ENCODE measurements at places on chromosomes 13 and 19.

- no peak for DNase-seq
Measured at GRCh38 chr13:32048816-32049215, 17.2 kb downstream of the FRY start.

- peak; percentile 61 for DNase-seq
Measured at GRCh38 chr13:112711528-112712265, 21.9 kb downstream of the ATP11A start.

GRCh38 chr19:46859637-46860124 is 1.1 kb upstream of the ARHGAP35 start:
- DNase-seq, result no peak

DNA sequence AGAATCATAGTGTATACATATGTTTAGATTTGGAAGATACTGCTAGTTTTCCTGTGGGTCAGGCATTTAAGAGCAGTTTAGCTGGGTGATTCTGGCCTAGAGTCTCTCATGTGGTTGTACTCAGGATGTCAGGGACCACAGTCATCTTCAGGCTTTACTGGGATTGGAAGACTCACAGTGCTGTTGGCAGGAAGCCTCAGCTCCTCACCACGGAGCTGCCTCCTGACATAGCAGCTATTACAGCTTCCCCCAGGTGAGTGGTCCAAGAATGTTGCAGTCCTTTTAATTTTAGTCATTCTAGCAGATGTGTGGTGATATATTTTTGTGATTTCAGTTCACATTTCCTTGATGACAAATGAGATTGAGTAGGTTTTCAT is 16.9 kb upstream of the GPR18 start:
- DNase-seq, result peak; percentile 72

DNA sequence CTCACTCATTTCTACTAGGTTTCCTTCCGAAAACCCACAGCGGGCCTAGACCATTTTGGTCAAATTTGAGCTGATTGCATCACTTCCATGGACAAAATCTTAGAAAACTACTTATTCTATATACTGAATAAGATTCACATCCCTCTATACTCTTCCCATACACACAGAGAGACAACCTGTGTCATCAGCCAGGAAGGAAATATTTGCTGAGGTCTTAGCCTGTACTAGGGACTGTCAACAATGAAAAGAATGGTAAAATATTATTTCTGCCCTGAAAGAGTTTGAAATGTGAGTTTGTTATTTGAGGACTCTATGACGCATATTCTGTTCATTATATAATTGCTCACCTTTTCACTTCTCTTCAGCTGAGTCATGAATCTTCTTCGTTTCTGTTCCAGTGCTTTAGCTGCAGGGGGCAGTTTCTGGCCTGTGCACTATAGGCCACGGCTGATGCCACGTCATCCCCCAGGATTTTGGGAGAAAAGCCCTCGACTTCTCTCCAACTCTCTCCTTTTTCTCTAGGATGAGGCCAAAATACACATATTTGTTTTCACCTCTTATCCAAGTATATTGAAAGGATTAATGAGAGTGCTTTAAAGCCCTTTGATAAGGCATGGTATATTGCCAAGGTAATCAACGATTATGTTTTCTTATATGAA is 47.7 kb downstream of the GSX1 start:
- no peak for DNase-seq

- DNase-seq, result peak; percentile 76
Measured at GRCh38 chr19:53158119-53158656, 665 bp downstream of the ZNF347 start.

DNA sequence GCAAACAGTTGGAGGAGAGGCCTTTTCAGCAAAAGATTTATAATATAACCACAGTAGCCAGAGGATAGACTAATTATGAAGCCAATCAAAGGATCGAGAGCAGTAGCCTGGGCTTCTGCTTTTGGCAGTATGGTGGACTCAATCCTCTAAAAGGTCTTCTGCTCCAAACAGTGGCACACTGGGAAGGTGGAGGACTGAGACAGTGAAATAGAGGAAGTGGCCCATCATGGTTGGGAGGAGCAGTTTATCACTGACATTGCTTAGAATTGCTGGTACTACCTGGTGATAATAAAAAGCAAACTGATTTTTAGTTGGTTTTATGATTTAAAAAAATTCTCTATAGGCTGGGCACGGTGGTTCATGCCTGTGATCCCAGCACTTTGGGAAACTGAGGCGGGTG is 20.9 kb upstream of the PLAUR start:
- no peak for DNase-seq

DNA sequence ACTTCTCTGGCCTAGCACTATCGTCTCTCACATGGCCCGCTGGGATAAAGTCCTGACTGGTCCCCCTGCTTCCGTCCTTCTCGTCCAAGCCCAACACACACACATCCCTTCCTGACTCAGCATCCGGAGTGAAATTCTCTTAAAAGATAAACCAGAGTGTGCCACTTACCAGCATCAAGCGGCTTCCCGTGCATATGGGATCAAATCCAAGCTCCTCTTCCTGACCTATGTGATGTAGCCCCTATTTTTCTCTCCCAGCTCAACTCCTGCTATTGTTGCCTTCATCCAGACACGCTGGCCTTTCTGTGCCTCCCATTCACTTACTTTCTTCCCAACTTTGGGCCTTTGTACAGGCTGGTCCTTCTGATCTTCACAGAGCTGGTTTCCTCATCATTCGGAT is 530.4 kb downstream of the DIAPH3 start:
- no peak for DNase-seq

GRCh38 chr19:33771384-33772101 is 25.1 kb upstream of the KCTD15 start:
- peak; percentile 89 for DNase-seq

DNA sequence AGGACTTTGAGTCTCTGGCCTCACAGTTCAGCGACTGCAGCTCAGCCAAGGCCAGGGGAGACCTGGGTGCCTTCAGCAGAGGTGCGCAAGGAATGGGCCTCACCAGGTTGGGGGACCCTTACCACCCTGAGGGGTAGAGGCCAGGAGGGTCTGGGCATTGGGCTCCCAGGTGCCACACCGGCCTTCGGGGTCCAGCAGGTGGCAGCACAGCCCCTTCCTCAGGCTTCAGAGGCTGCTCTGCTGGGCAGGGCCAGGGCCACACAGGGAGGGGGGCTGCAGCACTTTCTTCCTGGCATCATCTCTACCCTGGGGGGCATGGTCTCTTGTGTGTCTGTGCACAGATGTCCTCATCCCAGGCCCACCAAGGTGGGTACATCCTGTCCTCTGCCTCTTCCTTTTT is 12.9 kb downstream of the PIN1 start:
- DNase-seq, result peak; percentile 76

DNA sequence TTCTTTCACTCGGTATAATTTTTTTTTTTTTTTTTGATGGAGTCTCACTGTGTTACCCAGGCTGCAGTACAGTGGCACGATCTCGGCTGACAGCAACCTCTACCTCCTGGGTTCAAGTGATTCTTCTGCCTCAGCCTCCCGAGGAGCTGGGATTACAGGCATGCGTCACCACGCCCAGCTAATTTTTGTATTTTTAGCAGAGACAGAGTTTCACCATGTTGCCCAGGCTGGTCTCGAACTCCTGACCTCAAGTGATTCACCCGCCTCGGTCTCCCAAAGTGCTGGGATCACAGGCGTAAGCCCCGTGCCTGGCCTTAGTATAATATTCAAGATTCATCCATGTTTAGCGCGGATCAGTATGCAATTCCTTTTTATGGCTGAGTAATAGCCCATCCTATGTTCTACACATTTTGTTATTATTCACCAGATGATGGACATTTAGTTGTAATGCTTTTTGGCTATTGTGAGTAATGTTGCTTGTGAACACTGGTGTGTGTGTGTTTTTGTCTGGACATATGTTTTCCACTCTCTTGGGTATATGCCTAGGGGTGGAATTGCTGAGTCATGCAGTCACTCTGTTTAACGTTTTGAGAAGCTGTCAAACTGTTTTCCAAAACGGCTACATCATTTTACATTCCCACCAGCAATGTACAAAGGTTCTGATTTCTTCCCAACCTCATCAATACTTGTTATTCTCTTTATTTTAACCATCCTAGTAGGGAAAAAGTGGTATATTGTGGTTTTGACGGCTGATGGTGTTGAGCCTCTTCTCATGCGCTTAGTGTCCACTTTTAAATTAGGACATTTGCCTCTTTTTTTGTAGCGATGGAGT is 22.9 kb downstream of the PLEKHF1 start:
- DNase-seq, result no peak

- DNase-seq, result no peak
Measured at GRCh38 chr19:13262450-13262849, 112.2 kb downstream of the IER2 start.

- DNase-seq, result no peak
Measured at GRCh38 chr13:114025405-114025713, 51.5 kb upstream of the C13orf46 start.

GRCh38 chr13:104553186-104553585 is 1487.0 kb upstream of the SLC10A2 start:
- DNase-seq, result no peak

- no peak for DNase-seq
Measured at GRCh38 chr13:86313421-86313820, 514.2 kb upstream of the SLITRK6 start.

GRCh38 chr19:36009220-36009619 is 607 bp upstream of the SYNE4 start:
- peak; percentile 83 for DNase-seq

GRCh38 chr19:41939861-41940730 is 11.8 kb upstream of the ERFL start:
- DNase-seq, result peak; percentile 82

GRCh38 chr19:31408460-31409124 is 59.4 kb upstream of the TSHZ3 start:
- no peak for DNase-seq

DNA sequence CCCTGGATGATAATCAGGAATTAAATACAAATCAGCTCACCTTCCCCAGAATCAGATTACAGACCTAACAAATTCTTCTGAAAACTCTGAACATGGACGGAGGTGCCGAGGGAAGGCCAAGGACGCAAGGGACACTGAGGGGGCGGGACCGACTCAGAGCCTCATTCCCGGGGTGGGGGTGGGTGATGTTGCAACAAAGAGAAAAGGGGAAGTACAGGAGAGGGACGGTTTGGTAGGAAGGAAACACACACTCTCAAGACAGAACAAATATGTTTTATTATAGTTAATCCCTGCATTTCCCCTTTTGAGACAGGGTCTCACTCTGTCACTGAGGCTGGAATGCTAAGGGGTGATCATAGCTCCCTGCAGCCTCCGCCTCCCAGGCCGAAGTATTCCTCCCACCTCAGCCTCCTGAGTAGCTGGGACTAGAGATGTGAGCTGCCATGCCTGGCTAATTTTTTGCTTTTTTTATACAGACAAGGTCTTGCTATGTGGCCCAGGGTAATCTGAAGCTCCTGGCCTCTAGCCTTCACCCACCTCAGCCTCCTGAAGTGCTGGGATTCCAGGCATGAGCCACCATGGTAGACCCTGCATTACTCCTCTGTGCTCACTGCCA is 786 bp upstream of the LILRA2 start:
- DNase-seq, result no peak

DNA sequence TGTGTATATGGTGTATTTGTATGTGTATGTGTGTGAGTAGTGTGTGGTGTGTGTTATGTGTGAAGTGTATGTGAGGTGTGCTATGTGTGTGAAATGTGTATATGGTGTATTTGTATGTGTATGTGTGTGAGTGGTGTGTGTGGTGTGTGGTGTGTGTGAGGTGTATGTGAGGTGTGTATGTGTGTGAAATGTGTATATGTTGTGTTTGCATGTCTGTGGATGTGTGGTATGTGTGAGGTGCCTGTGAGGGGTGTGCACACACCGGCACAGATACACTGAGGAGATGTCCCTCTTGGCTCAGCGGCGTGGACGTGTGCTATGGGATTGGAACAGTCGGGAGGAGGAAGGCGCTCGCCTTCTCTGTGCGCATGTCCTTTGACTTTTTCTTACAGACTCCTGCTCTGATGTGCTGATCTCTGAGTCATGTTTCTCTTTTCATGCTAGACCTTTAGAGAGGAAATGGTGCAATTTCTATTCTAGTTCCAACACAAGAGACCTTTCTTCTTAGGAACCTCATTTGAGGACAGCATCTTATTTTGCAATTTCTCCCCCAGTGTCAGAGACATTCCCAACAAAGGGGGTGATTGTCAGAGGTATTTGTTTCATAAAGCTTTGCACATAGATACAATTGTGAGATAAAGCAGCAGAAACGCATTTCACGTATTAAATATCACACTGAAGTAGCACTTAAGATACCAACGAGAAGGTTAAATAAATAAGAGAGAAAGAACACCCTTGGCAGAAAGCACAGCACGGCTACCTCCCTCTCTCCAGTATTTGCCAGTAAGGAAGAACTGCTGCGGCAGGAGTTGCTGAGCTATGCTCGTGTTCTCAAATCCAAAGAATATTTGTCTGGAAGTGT is 11.3 kb upstream of the TNFRSF19 start:
- no peak for DNase-seq

DNA sequence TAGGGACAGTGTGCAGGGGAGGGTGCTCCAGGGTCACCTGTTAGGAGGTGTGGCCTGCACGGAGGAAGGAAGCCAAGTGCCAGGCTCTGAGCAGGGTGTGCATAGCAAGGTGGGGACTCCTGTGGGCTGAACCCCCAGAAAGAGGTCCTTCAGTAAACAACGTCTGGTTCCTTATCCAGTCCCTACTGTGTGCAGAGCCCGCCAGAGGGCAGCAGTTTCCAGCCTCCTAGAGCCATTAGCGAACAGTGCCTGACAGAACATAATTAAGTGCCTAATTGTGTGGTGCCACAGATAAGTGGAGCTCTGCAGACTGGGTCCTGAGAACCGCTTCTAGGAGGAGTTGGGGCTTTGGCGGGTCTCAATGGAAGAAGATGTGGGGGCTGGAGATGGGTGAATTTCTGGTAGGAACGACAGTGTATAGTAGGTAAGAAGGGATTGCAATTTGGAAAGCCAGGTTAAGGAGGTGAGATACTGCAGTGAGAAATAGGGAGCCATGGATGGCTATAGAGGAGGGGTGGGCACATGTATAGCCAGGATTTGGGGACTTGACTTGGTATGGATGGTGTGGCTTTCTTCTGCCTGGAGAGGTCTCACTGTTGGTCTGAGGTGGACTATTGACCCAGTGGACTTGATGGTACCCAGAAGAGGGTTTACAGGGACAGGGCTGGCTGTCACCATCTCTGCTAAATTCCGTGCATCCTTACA is 323.1 kb downstream of the ZNF536 start:
- no peak for DNase-seq

DNA sequence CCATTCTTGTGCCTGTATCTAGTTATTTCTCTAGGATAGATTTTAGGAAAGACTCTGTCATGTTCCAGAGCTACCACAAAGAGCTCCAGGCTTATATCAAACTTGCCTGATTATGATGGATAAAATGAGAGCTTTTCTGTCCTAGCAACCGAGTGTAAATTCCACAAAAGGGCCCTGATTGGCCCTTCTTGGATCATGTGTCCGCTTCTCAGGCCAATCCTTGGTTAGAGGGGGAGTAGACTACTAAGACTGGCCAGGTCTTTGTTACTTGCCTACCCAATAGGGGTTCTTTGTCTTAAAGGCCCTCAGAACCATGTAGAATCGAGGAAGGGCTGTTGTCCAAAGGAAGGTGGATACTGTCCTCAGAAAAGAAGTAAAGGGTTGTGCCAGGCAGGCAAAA is 2.4 kb downstream of the DHX34 start:
- no peak for DNase-seq

- DNase-seq, result no peak
Measured at GRCh38 chr13:60756306-60756705, 359.3 kb downstream of the TDRD3 start.

- no peak for DNase-seq
Measured at GRCh38 chr13:40809471-40809870, 20.1 kb downstream of the SLC25A15 start.

Data from activated effector memory CD4-positive, alpha-beta T cell treated with anti-CD3 and anti-CD28 coated beads, Interleukin-2, amount 50 U/mL, for 16 hours (primary cell).